BJ (cell line): ENCODE measurements at places on chromosomes 12 and 14.

DNA sequence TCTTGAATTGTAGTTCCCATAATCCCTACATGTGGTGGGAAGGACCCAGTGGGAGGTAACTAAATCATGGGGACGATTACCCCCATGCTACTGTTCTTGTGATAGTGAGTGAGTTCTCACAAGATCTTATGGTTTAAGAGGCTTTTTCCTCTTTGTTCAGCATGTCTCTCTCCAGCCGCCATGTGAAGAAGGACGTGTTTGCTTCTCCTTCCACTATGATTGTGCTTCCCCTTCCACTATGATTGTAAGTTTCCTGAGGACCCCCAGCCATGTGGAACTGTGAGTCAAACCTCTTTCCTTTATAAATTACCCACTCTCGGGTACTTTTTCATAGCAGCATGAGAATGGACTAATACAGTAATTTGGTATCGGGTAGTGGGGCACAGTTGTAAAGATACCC, 97.3 kb downstream of the PPP1R12A start:
- no peak for DNase-seq

GRCh38 chr14:20692116-20692751, 3.7 kb downstream of the ANG start:
- DNase-seq: no peak

DNA sequence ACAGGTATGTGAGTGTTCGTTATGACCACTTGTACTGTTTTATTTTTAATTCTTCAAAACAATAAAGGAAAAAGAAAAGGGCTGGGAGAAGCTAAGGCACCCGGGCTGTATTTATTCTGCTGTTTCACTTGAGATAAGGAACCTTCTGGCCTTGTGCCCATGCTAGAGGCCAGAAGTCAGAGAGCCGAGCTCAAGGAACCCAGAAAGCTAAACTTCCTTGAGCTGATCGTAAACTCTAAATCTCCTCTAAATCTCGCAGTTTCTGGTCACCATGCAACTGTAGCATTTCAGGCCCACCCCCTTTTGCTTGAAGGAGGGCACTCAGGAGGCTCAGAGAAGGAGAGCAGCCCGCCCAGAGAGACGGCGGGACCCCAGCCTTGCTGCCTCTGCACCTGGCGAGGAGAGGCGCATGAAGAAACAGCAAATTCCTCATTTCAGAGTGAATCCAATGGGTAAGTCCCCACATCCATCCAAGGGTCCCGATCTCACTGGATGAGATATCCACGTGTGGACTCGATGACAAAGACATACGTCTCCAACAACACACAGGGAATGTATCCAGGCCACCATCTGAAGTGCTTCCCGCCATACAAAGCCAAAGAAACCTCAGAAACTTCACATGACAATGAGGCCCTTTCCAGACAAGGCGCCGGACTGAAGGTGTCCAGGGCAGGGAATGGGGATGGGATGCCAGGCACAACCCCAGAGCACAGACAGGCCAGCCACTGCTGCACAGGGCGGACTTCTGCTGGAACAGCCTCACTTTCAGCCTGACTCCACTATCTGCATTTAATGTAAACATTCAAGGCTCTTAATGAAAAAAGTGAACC, 14.6 kb downstream of the CCDC88C start:
- no peak for DNase-seq

DNA sequence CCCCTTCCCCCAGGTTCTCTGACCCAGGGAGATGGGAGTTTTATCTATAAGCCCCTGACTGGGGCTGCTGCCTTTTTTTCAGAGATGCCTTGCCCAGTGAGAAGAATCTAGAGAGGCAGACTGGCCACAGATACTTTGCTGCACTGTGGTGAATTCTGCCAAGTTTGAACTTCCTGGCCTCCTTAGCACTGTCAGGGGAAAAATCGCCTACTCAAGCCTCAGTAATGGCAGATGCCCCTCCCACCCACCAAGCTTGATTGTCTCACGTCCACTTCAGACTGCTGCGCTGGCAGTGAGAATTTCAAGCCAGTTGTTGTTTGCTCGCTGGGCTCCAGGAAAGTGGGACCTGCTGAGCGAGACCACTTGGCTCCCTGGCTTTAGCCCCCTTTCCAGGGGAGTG, 31.7 kb downstream of the KLRK1 start:
- no peak for DNase-seq

- no peak for DNase-seq
These were observed 12.5 kb upstream of the GLIPR1L2 start for GRCh38 chr12:75378354-75378753.

- no peak for DNase-seq
These were observed 12.6 kb downstream of the CMTM5 start for GRCh38 chr14:23389396-23389795.

- no peak for DNase-seq
These were observed 9.9 kb downstream of the GPHB5 start for GRCh38 chr14:63308723-63309317.

- DNase-seq: no peak
These were observed 12.6 kb upstream of the LGALS3 start for GRCh38 chr14:55116246-55117030.

DNA sequence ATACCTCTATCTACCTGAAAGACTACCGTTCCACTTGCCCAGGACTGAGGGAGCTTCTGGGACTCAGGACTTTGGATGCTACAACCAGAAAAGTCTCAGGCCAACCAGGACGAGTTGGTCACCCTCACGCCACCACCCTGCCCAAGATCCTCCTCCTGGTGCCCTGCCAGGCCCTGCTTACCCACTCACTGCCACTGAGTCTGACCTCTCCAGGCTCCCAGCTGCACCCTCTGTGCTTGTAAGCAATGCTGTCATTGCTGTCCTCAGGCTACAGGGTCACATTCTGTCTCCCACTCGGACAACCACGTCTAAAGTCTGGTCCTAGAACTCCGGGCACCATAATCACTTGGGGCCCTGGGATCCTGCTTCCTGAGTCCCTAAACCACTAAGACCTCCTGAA, 9.2 kb downstream of the TTC7B start:
- DNase-seq: no peak

- DNase-seq: peak; percentile 91
These were observed 11.9 kb upstream of the TMEM119 start for GRCh38 chr12:108609537-108610335.

DNA sequence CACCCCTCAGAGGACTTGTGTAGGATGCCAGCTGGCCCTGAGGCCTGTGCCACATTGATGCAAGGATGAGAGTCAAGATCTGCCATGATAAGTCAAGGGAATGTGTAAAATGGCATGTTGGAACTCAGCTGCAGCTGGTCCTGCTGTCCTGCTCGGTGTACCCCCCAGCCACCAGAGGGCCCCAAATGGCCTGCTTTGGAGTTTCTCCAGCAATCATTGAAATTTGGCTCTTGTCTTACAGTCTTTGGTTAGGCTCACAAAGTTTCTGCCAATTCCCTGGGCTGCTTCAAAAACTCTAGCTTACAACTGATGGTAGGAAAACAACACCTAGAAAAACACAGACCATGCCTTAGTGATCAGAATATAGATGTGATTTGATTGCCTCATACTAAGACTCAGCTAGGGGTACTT, 76.8 kb downstream of the HSD17B6 start:
- no peak for DNase-seq

DNA sequence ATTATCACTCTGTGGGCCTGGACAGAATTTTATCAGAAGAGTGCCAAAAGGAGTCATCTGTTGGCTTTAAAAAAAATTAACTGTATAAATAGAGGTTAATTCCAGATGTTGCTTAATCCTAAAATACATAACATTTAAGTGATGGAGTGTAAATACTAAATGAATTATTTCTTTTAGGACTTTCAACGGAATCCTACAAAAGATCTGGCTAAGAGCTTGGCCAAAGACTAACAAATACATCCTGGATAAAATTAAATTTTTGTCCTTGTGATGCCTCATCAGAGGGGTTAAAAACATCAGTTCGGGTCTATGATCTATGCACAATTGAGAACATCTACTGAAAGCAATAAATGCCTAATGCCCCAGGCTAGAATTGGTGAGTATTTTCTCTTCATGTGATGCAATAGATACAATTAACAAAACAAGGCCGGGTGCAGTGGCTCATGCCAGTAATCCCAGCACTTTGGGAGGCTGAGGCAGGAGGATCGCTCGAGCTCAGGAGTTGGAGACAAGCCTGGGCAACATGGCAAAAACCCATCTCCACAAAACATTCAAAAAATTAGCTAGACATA, 49.8 kb upstream of the RAP1B start:
- DNase-seq: no peak

GRCh38 chr12:61023231-61023630, 1237.0 kb upstream of the USP15 start:
- no peak for DNase-seq

DNA sequence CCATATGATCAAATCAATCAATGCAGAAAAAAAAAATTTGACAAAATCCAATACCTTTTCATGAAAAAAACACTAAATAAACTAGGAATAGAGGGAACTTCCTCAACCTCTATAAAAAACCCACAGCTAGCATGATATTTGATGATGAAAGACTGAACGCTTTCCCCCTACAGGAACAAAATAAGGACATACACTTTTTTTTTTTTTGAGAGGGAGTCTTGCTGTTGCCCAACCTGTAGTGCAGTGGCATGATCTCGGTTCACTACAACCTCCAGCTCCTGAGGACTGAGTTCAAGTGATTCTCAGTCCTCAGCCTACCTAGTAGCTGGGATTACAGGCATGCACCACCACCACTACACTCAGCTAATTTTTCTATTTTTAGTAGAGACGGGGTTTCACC, 17.9 kb upstream of the CAMKK2 start:
- DNase-seq: no peak

DNA sequence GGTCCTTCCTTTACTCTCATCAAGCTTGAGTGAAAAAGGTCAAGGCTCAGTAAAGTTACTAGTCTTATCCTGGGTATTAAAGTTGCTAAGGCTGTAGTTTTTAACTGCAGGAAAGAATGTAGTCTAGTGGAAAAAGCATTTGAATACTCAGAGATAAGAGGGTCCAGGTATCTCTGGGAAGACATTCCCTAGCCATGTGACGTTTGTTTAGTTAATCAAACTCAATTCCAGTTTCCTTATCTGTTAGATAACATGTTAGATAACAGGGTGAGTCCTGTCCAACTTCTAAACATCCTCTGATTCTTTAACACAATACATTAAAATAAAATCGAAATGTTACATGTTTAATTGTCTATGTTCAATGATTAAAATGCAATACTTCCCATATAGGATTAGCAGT, 720.7 kb upstream of the LMO3 start:
- DNase-seq: no peak

- DNase-seq: no peak
These were observed 45.0 kb upstream of the GSG1 start for GRCh38 chr12:13148485-13148847.

DNA sequence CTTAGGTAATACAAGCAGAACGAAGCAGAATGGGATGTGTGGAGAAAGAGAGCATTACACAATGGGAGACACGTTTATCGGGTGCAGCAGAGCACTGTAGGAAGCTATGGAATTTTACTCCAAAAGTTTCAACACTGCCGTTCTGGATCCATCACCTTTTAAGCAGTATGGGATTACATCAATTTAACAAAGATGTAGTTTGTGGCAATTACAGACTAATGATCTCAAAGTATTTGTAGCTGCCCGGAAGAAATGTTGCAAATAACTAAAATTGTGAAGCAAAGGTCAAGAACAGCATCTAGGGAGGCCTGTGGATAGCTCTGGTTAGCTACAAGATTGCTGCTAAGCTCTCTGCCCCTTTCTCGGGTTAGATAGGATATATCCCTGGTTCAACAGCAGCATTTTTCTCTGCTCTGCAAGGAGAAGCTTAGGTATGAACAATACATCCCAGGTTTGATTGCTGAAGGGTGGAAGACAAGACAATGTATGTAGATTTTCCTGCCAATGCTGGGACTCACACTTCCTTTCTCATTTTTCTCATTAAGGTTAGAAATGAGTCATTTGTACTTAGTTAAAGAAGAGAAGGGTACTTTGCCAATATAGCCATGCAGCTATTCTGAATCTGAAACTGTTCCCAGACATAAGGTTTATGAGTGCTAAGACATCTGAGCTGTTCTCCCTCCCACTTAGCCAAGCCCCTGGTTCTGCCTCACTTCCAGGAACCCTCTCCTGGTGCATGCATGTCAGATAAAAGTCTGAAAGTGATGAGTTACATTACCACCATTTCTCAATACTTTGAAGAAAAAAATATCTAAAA, 75.0 kb upstream of the HIF1A start:
- peak; percentile 83 for DNase-seq

DNA sequence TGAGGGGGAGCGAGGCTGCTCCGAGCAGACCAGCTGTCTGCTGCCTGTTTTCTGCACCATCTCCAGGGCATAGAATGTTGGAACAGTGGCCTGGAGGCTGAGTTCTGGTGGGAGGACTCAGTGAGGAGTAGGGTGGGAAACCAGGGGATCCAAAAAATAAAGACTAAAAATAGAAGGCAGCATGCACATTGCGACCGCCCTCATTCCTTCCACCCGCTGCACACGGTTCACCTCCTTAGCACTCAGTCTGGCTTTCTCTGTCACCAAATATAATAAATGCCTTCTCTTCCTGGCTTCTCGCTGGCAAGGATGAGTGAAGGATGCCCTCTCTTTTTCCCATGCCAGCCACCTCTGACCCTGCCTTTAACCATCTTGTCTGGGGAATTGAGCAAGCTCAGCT, 146.2 kb downstream of the AACS start:
- DNase-seq: no peak

DNA sequence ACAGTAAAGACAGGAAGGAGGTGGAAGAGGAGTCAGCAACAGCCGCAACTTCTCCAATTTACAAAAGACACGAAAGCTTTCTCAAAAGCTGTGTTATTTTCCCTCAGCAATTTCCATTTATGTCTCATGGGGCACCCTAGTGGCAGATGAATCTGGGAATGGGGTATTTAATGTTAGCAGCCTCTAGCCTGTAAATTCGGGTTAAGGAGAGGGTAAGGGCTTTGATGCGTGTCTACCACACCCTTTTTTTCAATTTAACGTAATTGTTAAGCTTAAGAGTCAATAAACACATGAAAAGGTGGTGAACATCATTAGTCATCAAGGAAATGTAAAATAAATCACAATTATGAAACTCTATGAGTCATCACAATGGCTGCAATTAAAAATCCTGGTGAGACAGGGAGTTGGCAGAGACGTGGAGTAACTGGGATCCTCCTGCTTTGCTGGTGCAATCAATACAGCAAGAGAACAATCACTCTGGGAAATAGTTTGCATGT, 986.4 kb downstream of the AACS start:
- DNase-seq: peak; percentile 28

- DNase-seq: no peak
These were observed 500.4 kb upstream of the GARIN6 start for GRCh38 chr12:99147130-99147529.

- peak; percentile 85 for DNase-seq
These were observed 316.4 kb downstream of the ZFP36L1 start for GRCh38 chr14:68476212-68477109.

DNA sequence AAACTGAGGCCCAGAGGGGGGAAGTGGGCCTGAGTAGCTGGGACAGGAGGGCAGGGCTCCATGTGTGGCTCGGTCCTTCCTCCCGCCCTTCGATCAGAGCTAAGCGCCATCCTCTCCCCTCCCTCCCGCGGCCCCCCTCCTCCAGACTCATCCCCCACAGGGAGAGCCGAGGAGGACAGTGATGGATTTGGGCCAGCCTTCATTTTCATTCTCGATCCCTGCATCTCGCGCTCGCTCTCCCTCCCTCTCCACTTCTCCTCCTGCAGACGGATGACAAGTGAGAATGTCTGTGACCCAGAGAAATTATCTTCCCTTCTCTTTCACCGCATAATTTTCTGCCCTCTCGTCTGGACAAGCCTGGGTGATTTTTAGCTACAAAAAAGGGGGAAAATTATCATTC, 183.3 kb downstream of the RBM19 start:
- DNase-seq: no peak
